ENCODE measurements at places on chromosomes 6 and 20. TPM values are rescaled to one million over a fixed set of nuclear protein-coding genes. Genes with fewer than 3 reads are reported as not detected.

LYRM4 gene
- 19.6 TPM for total RNA-seq

OVOL2 gene
- not detected for total RNA-seq

ZSCAN31 gene
- total RNA-seq, result 9.9 TPM

ERVFRD-1 gene
- not detected for total RNA-seq

MAPK13 gene
- 0.24 TPM for total RNA-seq

DNA sequence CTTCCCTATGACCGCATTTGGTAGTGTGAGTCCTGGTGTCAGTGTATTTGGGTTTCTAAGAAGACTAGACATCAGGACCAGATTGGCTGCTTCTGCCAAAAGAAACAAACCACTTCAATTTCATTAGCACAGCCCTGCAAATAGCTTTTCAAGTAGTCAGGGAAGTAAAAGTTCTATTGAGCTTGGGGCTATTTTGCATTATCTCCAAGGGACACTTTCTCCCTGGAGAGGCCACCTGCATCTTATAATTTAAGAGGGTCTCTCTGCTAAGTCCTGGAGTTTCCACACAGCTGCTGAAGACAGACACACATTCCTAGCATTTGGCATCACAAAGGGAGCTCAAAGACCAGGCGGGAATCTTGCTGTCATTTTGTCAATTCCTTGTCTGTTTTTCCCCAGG, 141.2 kb downstream of the BMP2 start:
- no peak for DNase-seq

GRCh38 chr6:129212081-129212480, 329.1 kb downstream of the LAMA2 start:
- no peak for DNase-seq

DNA sequence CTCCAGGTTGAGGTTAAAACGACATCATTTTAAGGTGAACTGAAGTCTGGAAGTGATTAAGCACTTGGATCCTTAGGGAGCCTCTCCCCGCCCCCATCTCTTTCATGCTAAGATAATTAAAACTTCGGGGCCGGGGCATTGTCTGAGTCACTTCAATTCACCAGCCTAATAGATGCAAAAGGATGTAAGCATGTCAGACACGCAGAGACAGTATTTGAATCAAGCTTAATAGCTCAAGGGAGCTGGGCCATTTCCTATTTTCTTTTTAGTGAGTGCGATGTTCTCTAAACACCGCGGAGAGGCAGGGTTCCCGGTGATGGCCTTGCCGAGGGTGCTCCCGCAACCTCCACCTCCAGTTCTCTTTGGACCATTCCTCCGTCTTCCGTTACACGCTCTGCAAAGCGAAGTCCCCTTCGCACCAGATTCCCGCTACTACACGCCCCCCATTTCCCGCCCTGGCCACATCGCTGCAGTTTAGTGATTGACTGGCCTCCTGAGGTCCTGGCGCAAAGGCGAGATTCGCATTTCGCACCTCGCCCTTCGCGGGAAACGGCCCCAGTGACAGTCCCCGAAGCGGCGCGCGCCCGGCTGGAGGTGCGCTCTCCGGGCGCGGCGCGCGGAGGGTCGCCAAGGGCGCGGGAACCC, 516 bp upstream of the IRF4 start:
- DNase-seq, result no peak

GRCh38 chr20:44901974-44902373, 7.9 kb upstream of the PABPC1L start:
- no peak for DNase-seq

GRCh38 chr20:18057101-18057993, at the start of gene OVOL2:
Gene OVOL2, minus strand, starts transcription at chr20:18057916. Its CDS starts 282 bp downstream, at chr20:18057634.
- no peak for DNase-seq

DNA sequence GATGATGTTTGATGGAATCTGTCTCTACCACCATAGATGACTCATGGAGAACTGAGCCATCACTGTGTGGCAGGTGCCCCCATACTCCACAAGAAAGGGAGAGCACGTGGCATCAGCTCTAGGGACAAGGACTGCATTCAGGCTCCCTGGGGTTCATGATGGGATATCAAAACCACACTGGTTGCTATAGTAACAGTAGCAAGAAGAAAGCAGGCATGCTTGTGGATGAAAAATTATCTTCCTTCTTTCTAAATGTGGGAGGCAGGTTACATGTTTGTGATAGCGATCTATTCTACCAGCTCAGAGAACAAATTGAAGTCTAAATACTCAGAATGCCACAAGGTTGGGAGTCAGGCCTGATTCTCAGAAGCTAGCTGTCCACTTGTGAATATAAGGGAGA, 224.2 kb downstream of the ARHGAP18 start:
- DNase-seq, result no peak

DNA sequence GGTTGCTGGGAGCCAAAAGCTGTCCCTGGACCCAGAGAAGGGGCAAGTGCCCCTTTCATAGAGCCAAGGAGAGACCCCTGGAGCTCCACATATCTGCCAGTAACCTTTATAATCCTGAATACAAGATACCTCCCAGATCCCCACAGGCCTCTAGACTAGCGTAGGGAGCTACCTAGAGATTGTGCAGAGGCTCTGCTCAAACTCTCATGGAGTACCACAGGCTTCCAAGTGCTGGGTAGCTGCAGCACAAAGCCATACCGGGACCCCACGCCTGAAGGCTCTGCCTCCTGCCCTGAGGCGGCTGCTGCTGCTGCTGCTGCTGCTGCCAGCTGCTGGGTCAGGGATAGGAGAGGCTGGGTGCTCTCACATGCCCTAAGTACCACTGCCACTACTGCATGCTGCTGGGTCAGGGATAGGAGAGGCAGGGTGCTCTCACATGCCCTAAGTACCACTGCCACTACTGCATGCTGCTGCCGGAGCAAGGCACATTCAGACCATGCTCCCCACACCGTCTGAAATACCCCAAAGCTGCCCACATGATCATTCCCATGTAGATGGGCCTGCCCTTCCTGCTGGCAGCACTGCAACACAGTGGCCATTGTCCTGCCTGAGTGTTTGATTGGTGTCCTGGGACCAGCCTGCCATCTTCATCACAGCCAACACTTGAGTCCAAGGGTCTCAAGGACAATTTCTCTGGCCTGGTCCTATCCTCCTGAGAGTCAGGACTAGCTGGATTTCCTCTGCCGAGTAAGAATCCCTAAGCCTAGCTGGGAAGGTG, 1434.3 kb upstream of the ADGRB3 start:
- DNase-seq, result no peak

GRCh38 chr6:89596056-89596455, 42.5 kb downstream of the LYRM2 start:
- DNase-seq, result no peak

DNA sequence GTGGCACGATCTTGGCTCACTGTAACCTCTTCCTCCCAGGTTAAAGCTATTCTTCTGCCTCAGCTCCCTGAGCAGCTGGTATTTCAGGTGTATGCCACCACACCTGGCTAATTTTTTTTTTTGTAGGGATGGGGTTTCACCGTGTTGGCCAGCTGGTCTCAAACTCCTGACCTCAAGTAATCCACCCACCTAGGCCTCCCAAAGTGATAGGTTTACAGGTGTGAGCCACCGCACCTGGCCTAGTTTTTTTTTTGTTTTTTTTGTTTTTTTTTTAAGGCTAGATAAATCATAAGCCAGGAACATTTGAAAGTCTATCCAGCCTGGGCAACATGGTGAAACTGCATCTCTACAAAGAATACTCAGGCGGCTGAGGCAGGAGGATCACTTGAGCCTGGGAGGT, 10.9 kb downstream of the RRP36 start:
- no peak for DNase-seq

- peak; percentile 47 for DNase-seq
These were observed 136.3 kb downstream of the PREX1 start for GRCh38 chr20:48691523-48691922.

GRCh38 chr20:33766686-33767085, 34.9 kb downstream of the ZNF341 start:
- no peak for DNase-seq
